Peyer's patch (tissue), 4 donors: ENCODE measurements at places on chromosomes 7 and 10.

DNA sequence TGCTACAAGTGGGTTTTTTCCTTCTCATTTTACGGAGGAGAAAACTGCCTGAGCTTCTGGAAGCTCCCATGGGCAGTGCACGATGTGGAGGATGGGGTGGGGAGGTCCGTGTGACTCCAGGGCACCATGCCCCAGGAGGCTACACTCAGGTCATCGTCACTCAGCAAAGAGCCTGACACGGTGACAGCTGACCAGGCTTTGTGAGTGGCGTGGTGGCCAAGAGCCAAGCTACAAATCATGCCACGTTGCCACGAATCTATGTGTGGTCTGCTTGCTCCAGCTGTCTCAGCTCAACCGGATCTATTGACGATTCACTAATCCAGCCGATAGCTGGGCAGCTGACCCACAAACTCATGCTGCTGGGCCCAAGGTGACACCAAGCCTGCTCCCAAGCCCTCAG, 27.6 kb upstream of the C10orf71 start:
- DNase-seq: no peak

DNA sequence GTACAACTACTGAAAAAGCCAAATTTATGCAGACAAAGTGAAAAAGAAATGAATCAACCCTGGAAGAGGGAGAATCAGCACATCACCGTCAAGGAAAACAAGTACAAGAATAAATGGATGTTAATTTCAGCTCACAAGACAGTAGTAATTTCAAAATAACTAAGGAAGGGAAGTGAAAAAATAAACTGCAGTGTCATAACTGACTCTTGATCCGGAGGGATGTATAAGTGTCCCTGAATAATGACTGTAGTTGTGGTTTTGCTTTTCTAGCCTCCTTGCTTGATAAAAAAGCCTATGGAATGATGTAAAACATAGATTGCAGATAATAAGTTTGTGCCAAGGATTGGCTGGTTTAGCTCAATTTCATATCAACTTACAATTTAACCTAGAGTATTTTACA, 721.1 kb upstream of the C7orf33 start:
- no peak for DNase-seq

GRCh38 chr7:82221152-82221674, 222.4 kb downstream of the CACNA2D1 start:
- no peak for DNase-seq

GRCh38 chr7:150778738-150779301, 21.3 kb downstream of the TMEM176B start:
- peak; percentile 88 for DNase-seq

DNA sequence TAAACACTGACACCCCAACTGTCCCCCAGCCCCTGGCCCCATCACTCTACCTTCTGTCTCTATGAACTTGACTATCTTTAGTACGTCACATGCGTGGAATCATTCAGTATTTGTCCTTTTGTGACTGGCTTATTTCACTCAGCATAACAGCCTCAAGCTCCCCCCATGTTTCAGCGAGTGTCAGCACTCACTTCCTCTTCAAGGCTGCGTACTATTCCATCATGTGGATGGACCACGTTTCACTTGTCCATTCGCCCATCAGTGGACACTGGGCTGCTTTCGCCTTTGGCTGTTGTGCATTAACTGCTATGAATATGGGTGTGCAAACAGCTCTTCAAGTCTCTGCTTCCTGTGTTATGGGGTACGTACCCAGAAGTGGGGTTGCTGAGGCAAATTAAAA, 100.7 kb downstream of the PTPRN2 start:
- DNase-seq: no peak

DNA sequence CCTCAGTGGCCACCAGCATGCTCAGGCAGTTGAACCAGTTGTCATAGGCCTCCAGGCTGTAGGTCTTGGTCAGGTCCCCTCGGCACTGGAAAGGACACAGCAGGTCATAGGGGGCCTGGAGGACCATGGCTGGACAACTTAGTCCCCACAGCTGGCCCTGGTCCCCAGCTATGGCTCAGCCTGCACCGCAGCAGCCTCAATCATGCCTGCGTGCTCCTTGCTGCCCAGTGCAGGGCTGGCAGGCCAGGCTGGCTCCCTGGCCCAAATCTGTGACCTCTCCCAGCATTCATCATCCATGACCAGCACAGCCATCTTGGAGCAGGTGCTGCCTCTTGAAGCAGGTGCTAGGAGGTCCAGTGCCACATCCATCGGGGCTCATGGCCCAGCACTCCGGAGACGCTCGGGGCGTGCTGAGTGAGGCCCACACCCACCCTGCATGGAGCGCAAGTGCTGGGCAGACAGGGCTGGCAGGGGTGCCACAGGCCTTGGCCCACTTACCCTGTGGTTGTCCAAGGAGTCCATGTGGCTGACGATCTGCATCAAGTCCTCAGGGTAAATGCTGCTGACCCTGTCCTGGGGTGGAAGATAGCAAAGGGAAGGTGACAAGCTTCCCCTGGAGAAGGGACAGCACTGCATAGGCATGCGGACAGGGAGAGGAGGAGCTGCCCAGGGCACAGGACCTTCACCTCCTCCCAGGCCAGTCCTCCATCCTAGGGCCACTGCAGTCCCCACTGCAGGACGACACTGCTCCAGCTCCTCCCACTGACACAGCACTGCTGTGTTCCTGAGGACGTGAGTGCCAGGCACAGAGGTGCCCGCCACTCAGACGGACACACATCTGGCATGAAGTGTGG, 61.7 kb downstream of the CSGALNACT2 start:
- no peak for DNase-seq

DNA sequence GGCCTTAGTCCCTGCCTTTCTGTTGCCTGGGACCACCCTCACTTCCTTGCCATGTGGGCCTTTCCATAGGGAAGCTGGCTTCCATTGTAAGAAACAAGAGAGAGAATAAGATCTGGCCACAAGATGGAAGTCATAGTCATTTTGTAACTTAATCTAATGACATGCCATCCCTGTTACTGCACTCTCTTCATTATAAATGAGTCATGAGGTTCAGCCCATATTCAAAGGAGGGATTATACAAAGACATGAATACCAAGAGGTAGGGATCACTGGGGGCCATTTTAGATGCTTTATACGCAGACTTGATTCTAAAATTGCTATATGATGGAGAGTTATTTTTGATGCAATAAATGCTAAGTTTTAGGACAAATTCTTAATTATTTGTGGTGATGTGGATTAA, 75.2 kb upstream of the CELF2 start:
- DNase-seq: no peak

DNA sequence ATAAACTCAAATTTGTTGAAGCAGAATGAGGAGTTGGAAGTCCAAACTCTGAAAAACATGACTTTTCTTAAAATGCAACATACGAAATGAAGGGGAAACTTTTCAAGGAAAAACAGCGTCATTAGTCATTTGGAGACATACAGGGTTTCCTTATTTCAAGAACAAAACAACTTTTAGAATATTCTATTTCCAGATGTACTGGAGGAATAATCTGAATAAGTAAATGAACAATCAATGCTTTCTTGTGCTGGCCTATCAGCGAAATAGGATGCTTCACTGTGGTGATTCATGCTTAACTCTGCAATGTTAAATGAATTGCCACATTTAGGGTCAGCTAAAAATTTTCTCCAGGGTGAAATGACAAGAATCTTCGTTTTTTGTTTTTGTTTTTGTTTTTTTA, 114.3 kb downstream of the SEMA3C start:
- no peak for DNase-seq

DNA sequence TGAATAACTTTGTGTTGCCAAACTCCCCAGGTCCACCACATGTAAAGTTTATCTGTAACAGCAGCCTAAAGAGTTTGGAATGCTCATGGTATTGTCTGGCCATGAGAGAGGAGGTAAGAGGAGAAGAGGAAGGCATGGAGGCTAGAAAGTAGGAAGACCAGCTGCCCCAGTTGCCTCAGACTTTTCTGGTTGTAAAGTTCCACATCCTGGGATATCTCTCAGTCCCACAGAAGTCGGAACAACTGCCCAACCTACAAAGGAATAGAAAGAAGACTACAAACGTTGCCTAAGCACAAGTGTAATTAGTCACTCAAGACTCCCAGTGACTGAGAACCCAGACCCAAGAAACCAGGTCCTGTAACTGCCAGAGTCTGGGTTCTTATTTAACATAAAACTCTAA, 47.3 kb downstream of the CREB3L2 start:
- no peak for DNase-seq

- DNase-seq: no peak
Measured at GRCh38 chr7:28354601-28355402, 57.5 kb upstream of the CREB5 start.

DNA sequence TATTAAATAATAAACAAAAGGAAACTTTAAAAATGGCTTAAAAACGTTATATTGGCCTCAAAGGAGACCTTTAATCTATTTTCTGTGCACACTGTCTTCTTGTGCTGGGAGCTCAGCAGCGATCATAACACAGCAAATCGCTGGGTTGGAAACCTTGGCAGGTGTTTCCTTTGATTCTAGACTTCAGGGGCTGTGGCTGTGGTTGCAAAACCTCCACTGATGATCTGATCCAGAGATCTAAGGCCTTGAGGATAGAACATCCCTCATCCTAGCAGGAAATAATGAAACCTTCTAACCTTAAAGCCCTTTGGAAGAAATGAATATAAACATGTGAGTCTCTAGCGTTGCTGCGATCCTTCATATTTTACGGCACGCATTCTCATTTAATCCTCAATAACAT, 29.8 kb downstream of the CDHR3 start:
- DNase-seq: no peak

GRCh38 chr7:139255290-139255689, 24.3 kb downstream of the UBN2 start:
- no peak for DNase-seq

- DNase-seq: no peak
Measured at GRCh38 chr7:149866779-149867447, 6.9 kb upstream of the ATP6V0E2 start.

GRCh38 chr7:146067880-146068279, 48.7 kb upstream of the CNTNAP2 start:
- no peak for DNase-seq

- no peak for DNase-seq
Measured at GRCh38 chr7:112699725-112700513, 90.3 kb downstream of the TMEM168 start.

GRCh38 chr7:84675633-84676034, 481.0 kb upstream of the SEMA3A start:
- DNase-seq: peak; percentile 58

GRCh38 chr10:116889066-116889465, 39.8 kb downstream of the ENO4 start:
- no peak for DNase-seq

- DNase-seq: no peak
Measured at GRCh38 chr10:4698075-4698474, 127.9 kb upstream of the AKR1E2 start.
